LHCN-M2 (cell line): ENCODE measurements at places on chromosomes 3 and 15. TPM values are rescaled to one million over a fixed set of nuclear protein-coding genes. Genes with fewer than 3 reads are reported as not detected.

GRCh38 chr15:69623392-69624154, 171.0 kb downstream of the RPLP1 start:
- no peak for DNase-seq

GRCh38 chr3:9293076-9293475, 43.6 kb upstream of the SRGAP3 start:
- DNase-seq = no peak

DNA sequence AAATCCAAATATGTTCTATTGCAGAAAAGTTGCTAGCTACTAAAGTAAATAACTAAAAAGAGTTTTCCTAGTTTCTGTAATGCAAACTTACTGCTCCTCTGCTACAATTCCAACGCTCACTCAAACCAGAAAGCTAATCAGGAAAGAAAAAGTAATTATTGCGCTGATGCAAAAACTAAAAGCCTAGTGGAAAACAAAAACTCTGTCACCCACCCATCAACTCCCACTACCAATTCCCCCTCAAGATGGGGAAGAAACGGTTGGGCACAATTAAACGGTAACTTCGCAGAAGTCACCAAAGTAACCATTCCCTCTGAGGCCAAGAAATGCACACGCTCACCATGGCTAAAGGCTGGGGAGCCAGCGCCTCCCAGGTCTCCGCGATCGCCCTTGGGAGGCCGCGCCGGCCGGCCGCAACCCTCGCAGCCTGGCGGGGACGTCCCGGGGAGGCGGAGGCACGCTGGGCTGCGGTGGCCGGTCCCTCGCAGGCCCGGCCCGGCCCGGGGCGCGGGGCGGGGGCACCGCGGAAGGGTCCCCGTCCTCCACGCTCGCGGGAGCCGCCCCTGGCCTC, 684 bp downstream of the SLTM start:
- peak; percentile 38 for DNase-seq

GRCh38 chr3:185558395-185558794, 6.0 kb upstream of the LIPH start:
- DNase-seq = no peak

MFN1 gene
- 38.3 and 46.0 TPM in 2 replicates for total RNA-seq

A4GNT gene
- not detected in 2 replicates for total RNA-seq
